ENCODE measurements at places on chromosomes 16 and 17. TPM values are rescaled to one million over a fixed set of nuclear protein-coding genes. Genes with fewer than 3 reads are reported as not detected.
A peak's percentile ranks its signal among the peaks of the same experiment; 100 is the strongest.

Gene TSC2
- 123 TPM for total RNA-seq

Gene AGRP
- total RNA-seq, result 8.5 TPM

Gene CRHR1
- not detected for total RNA-seq

- no peaks in the 10 kb centered on the region for H3K4me1 ChIP-seq
- H3K27me3 ChIP-seq, result no peaks in the 10 kb centered on the region
- no peak for DNase-seq
- H3K4me3 ChIP-seq, result no peak overlapping the region
These were observed 173.7 kb downstream of the TRIM37 start for GRCh38 chr17:58932956-58933355.

DNA sequence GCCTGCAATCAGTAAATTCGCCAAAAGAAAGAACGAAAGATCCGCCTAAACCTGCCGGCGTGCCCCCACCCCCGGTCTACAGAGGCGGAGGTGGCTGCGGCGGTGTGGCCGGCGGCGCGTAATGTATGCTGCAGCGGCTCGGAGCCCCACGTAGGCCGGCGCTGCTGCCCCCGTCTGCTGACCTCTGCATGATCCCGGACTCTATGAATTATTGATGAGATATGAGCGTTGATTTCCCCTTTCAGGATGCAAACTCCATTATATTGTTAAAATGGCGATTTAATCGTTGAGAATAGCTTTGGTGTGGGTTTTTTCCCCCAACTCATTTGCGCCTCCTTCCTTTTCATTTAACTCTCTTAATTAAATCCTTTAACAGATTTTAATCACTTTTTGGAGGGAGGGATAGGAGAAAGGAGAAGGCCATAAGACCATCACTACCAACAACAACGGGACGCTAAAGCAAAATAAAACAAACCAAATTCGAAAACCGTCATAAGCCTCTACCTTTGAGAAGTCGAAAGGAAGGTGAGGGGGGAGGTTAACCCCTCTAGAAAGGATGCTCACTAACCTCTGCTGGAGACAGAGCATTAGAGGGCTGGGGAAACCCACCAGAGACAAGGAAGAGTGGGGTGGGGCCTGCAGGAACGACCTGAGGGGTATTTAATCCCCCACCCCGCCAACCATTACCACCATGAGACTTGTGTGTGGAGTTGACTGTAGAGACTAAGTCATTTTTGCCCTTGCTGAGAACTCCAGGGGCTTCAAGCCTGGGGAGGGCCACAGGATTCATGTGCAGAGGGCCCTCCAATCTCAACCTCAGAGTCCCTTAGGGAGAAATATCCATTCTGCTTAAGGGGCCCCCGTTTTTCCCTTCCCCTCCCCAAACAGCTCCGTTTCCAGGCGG lies 3.4 kb downstream of the HOXB3 start:
- H3K36me3 ChIP-seq, result no peaks in the 10 kb centered on the region
- DNase-seq, result no peak
- peak overlapping the region; percentile 63 for H3K4me3 ChIP-seq
- H3K4me1 ChIP-seq, result peaks cover 40% of the 10 kb centered on the region
- peaks cover 79% of the 10 kb centered on the region for H3K27me3 ChIP-seq

DNA sequence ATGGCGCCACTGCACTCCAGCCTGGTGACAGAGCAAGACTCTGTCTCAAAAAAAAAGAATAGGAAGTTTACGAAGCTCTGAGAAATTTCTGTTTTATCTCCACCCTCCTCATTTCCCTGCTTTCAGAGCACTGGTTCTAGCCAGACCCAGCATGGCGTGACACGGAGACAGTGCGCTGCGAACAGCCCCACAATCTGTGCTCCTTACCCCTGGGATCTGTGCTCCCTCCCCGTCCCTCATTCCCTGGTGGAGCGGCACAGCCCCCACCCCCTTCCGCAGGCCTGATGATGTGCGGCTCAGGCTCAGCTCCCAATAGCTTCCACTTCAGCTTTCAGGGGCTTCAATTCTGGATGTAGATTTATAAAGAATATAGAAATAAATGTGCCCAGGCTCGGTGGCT lies 56.1 kb upstream of the ENDOV start:
- H3K36me3 ChIP-seq, result peaks cover 95% of the 10 kb centered on the region
- no peaks in the 10 kb centered on the region for H3K4me1 ChIP-seq
- no peak overlapping the region for H3K27ac ChIP-seq
- DNase-seq, result no peak

- H3K27me3 ChIP-seq, result no peaks in the 10 kb centered on the region
- no peak overlapping the region for H3K27ac ChIP-seq
- peaks cover 18% of the 10 kb centered on the region for H3K36me3 ChIP-seq
These were observed 11.3 kb downstream of the PLCD3 start for GRCh38 chr17:45121055-45121454.

- H3K4me3 ChIP-seq, result no peak overlapping the region
- H3K27me3 ChIP-seq, result no peaks in the 10 kb centered on the region
- H3K4me1 ChIP-seq, result no peaks in the 10 kb centered on the region
- H3K36me3 ChIP-seq, result no peaks in the 10 kb centered on the region
These were observed 33.6 kb upstream of the CNTNAP4 start for GRCh38 chr16:76243620-76244019.

GRCh38 chr17:68125111-68125870 lies 89.8 kb downstream of the KPNA2 start:
- no peak overlapping the region for H3K4me3 ChIP-seq
- no peak overlapping the region for H3K27ac ChIP-seq
- H3K27me3 ChIP-seq, result no peaks in the 10 kb centered on the region
- H3K4me1 ChIP-seq, result no peaks in the 10 kb centered on the region

DNA sequence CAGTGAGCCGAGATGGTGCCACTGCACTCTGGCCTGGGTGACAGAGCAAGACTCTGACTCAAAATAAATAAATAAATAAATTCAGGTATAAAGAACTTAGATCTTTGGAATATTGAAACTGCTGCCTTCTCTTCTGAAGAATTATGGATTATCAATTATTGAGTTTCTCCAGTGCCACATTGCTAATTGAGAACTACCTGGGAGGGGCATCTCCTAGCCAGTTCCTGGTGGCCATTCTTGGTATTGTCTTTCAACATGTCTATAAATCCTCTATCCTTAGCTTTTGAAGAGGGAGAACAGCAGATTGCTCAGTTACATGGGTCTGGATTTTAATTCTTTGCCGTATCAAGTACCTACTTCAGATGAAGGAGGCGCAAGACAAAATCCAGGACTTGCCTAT lies 29.2 kb downstream of the CALCOCO2 start:
- no peak overlapping the region for H3K27ac ChIP-seq
- H3K27me3 ChIP-seq, result no peaks in the 10 kb centered on the region
- H3K4me3 ChIP-seq, result no peak overlapping the region
- H3K36me3 ChIP-seq, result peaks cover 100% of the 10 kb centered on the region
- H3K4me1 ChIP-seq, result no peaks in the 10 kb centered on the region

- no peak overlapping the region for H3K27ac ChIP-seq
- H3K27me3 ChIP-seq, result no peaks in the 10 kb centered on the region
- no peaks in the 10 kb centered on the region for H3K4me1 ChIP-seq
- H3K36me3 ChIP-seq, result peaks cover 81% of the 10 kb centered on the region
- H3K4me3 ChIP-seq, result no peak overlapping the region
- no peak for DNase-seq
These were observed 31.0 kb downstream of the DEXI start for GRCh38 chr16:10911267-10911666.

DNA sequence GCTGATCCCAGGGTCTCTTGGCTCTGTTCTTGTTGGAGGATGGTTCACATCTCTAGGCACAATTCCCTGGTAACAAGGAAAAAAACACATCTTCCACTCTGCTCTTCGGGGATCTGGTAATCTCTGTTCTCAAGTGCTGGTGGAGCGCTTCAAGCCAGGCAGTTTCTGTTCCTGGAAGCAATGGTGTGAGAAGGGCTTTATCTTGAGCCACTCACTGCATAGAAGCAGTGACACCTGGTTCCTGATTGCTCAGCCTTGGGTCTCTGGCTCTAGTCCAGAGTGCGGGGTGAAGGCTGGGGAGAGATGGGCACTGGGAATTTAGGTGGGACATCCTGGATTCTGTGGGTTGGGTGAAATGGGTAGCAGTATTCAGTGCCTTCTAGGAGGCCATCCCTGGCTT lies 14.1 kb downstream of the AKAP1 start:
- H3K27me3 ChIP-seq, result no peaks in the 10 kb centered on the region
- no peak for DNase-seq
- H3K27ac ChIP-seq, result no peak overlapping the region
- H3K36me3 ChIP-seq, result no peaks in the 10 kb centered on the region
- H3K4me1 ChIP-seq, result peaks cover 32% of the 10 kb centered on the region
- H3K4me3 ChIP-seq, result no peak overlapping the region

- H3K4me1 ChIP-seq, result peaks cover under 1% of the 10 kb centered on the region
- no peaks in the 10 kb centered on the region for H3K36me3 ChIP-seq
- no peak overlapping the region for H3K27ac ChIP-seq
- no peak for DNase-seq
- H3K4me3 ChIP-seq, result no peak overlapping the region
- peaks cover 10% of the 10 kb centered on the region for H3K27me3 ChIP-seq
These were observed 91.6 kb downstream of the ZDHHC7 start for GRCh38 chr16:84919708-84920107.

Measured in lower lobe of right lung (tissue), 2 donors.